ENCODE measurements at places on chromosomes 4 and X. TPM values are rescaled to one million over a fixed set of nuclear protein-coding genes. Genes with fewer than 3 reads are reported as not detected.

The KLB gene
- total RNA-seq, result 0.58 TPM

The MAGEA4 gene
- total RNA-seq, result not detected

The MAGEC3 gene
- not detected for total RNA-seq

The RASGEF1B gene
- total RNA-seq, result 44.0 TPM

The SULT1B1 gene
- total RNA-seq, result 0.16 TPM

The MAOB gene
- total RNA-seq, result 0.10 TPM

The TMPRSS11A gene
- 0.14 TPM for total RNA-seq

The CCNG2 gene
- total RNA-seq, result 43.5 TPM

The KLHL4 gene
- total RNA-seq, result 4.4 TPM

The SAGE1 gene
- total RNA-seq, result not detected

Measured in motor neuron (in vitro differentiated cells).